Mesendoderm (in vitro differentiated cells): ENCODE measurements at places on chromosomes 3 and 15.

DNA sequence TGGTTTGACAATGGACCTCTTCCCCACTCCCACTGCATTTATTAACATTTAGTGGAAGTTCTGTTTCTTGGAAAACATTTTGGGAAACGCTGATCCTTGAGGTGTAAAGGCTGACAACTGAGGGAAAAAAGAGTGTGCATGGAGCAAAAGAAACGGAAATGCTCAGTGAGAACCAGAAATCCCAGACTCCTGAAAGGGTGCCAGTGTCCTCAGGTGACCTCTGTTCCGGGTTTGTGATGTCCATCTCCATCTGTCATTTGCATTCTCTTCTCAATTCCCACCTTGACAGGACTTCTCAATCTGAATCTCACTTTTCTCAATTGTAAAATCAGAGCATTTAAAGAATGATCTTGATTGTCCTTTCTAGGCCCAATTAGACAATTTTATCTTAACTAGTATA lies 71.1 kb upstream of the FAM3D start:
- H3K4me3 ChIP-seq, result no peak overlapping the region
- H3K4me1 ChIP-seq, result no peaks in the 10 kb centered on the region
- no peaks in the 10 kb centered on the region for H3K36me3 ChIP-seq
- no peak overlapping the region for H3K27ac ChIP-seq

- H3K36me3 ChIP-seq, result no peaks in the 10 kb centered on the region
- no peaks in the 10 kb centered on the region for H3K27me3 ChIP-seq
- no peak overlapping the region for H3K27ac ChIP-seq
- no peak overlapping the region for H3K4me3 ChIP-seq
These were observed 139.6 kb upstream of the CGNL1 start for GRCh38 chr15:57236561-57237300.

DNA sequence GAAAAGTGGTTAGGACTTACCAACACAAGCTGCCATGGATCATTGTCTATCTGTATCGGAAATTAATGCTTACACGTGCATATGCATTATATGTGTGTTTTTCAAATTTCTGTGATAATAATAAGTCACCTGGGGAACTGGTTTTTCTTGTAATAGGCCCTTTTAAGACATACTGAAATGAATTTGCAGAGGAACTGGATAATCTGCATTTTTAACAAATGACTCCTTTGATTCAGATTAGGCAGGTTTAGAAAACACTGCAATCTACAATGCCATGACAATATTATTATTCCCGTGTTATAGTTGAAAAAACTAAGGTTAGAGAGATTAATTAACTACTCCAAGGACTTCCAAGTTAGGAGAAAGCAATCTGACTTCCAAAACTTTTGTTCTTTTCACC lies 23.4 kb downstream of the STRIT1 start:
- H3K4me3 ChIP-seq, result no peak overlapping the region
- no peaks in the 10 kb centered on the region for H3K36me3 ChIP-seq
- DNase-seq, result no peak

GRCh38 chr3:170703121-170703588 lies 117.3 kb upstream of the SLC7A14 start:
- no peak for DNase-seq
- no peak overlapping the region for H3K27ac ChIP-seq
- no peaks in the 10 kb centered on the region for H3K36me3 ChIP-seq
- peaks cover 2% of the 10 kb centered on the region for H3K4me1 ChIP-seq

GRCh38 chr15:59762558-59762957 lies 73.4 kb upstream of the BNIP2 start:
- H3K27me3 ChIP-seq, result no peaks in the 10 kb centered on the region
- H3K4me3 ChIP-seq, result no peak overlapping the region
- DNase-seq, result peak; percentile 32
- H3K27ac ChIP-seq, result no peak overlapping the region
- H3K4me1 ChIP-seq, result no peaks in the 10 kb centered on the region

- no peak overlapping the region for H3K4me3 ChIP-seq
- no peaks in the 10 kb centered on the region for H3K4me1 ChIP-seq
- no peak for DNase-seq
- H3K36me3 ChIP-seq, result no peaks in the 10 kb centered on the region
These were observed 61.8 kb upstream of the SNRK start for GRCh38 chr3:43224405-43225073.

- no peaks in the 10 kb centered on the region for H3K4me1 ChIP-seq
- no peak overlapping the region for H3K27ac ChIP-seq
- no peak overlapping the region for H3K4me3 ChIP-seq
- H3K27me3 ChIP-seq, result no peaks in the 10 kb centered on the region
These were observed 354.8 kb downstream of the GRM7 start for GRCh38 chr3:7215706-7216105.

DNA sequence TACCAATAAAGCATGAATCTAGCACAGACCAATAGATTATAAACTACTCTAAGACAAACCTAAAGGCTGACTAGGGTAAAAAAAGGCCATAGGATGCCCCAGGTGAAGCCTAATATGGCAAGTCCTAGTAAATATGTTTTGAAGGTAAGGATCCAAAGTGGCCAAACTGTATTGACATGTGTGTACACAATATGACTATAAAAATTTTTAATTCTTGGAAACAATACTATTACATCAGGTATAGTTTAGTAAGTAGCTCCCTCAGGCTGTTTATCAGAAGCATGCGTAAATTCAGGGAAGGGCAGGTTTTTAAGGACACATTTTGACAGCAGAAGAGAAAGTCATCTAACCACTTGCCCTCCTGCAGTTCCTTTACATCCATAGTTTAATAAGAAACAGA lies 18.8 kb downstream of the GNB4 start:
- peaks cover 4% of the 10 kb centered on the region for H3K4me1 ChIP-seq
- no peaks in the 10 kb centered on the region for H3K36me3 ChIP-seq
- H3K27me3 ChIP-seq, result no peaks in the 10 kb centered on the region

DNA sequence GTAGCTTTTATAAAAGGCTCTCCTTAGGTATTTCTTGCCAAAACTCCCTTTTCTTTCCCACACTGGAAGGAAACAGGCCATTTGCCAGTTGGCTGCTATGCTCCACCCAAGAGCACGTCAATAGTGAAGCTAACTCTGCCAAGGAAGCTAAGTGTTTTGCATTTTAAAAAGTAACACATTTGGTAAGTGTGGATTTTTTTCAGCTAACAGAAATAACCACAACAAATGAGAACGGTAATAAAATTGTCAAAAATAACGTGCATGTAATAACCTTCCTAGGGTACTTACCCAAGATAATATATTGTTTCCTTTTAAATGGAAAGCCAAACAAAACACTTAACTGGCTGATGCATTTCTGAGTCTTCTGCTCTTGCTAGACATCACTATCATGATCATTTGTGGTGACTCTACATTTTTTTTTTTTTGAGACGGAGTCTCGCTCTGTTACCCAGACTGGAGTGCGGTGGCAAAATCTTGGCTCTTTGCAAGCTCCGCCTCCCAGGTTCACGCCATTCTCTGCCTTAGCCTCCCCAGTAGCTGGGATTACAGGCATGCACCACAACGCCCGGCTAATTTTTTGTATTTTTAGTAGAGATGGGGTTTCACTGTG lies 4.6 kb downstream of the DPP8 start:
- H3K27me3 ChIP-seq, result no peaks in the 10 kb centered on the region
- H3K36me3 ChIP-seq, result peaks cover 6% of the 10 kb centered on the region
- peaks cover 2% of the 10 kb centered on the region for H3K4me1 ChIP-seq
- H3K4me3 ChIP-seq, result no peak overlapping the region
- H3K27ac ChIP-seq, result no peak overlapping the region

DNA sequence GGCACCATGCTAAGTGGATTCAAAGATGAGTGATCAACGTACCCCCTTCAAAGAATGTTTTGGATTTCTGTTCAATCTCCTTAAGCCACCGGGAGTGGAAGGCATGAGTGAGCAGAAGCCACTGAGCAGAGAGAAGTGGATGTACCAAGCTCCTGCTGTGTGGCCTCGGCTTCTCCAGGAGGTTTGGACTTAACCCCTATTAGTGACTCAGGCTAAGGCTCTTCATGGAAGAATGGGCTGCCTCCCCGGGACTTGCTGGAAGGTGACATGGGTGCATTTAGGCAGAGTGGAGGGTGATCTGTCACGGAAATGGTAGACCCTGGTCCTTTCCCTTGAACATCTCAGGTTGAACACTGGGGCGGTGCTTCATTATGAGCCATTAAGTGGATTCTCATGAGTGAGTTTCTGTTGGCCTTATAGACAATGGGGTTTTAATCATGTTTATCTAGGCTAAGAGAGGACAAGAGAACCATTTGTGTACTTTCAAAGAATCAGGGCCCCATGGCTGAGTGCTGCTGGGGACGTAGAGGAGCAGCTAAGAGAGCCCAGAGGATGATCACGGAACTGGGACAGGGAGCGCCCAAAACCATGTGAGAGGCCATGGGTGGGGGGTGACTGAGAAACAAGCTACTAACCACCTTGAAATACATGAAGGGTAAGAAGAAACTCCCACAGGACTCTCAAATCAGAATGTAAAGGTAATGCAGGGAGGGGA lies 62.2 kb downstream of the HES1 start:
- H3K27ac ChIP-seq, result no peak overlapping the region
- no peak overlapping the region for H3K4me3 ChIP-seq
- no peaks in the 10 kb centered on the region for H3K36me3 ChIP-seq
- no peaks in the 10 kb centered on the region for H3K4me1 ChIP-seq
- no peak for DNase-seq
